ENCODE measurements at places on chromosomes 4 and X.

DNA sequence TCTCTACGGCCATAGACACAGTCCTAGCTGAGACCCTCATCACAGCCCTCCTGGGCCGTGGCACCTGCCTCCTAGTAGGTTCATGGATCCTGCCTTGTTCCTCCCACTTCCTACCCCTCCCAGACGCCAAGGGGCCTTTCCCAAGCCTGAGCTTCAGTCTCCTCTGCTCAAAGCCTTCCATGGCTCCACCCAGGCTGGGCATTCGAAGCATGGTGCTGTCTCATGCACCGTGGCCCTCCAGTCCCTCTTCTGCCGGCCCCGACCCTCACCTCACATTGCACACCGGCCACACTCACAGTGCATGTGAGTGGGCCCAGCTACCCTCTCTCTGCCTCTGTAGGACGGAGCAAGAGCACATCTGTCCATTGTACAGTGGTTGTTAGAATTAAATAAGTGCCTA, 21.7 kb upstream of the KIAA0232 start:
- no peak for DNase-seq

DNA sequence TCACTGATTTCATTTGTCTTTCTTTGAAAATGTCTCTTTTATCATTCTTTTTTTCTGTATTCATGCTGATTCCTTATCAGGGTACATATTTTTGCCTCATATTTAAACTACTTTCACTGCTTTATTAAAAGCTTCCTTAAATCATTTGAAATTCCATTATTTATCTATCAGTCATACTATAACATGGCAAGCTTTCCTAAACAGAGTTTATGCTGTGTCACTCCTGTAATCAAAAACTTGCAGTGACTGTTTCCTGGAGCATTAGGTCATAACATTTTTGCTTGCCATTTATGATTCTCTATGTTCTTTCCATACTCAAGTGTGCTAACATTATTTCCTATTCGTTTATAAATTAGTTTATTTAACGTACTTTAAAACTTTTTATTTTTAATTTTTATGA, 203.7 kb downstream of the BMPR1B start:
- no peak for DNase-seq

- no peak for DNase-seq
Observed at GRCh38 chr4:6416518-6417286, 55.7 kb downstream of the PPP2R2C start.

DNA sequence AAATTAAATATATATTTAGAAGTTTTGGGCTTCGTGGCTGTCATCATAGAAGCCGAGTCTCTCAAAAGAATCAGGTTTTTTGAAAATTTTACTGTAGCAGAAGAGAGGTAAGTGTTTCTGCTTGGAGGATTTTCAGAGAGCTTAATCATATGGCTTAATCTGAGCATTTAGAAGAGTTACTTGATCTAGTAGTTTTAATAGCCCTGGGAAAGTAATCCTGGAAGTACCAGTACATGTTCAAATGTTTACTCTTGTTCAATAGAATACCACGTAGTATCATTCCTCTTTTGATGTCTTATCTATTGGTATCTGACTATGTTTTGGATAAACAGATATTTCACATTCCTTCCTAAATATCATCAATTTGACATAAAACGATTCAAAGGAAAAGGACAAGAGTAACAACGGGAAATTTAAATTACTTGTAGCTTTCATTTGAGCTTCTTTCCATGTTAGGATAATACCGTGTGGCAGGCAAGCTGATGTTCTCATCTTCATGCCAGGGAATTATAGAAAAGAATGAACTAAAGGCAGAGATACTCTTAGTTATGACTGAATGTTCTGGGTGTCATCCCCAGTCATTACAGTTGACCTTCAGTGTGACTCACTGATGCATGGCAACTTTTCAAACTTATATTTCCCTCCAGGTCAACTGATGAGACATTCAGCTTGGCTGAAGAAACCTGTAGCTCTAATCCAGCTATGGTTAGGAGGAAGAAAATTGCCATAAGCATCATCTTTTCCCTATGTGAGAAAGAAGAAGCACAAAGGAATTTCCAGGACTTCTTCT, 89.8 kb downstream of the FNIP2 start:
- no peak for DNase-seq

GRCh38 chrX:44071070-44071645, 98.0 kb upstream of the NDP start:
- no peak for DNase-seq

- no peak for DNase-seq
Observed at GRCh38 chrX:53088136-53088974, 5.6 kb upstream of the KANTR start.

GRCh38 chr4:2318885-2319284, 57.0 kb upstream of the MXD4 start:
- no peak for DNase-seq

- DNase-seq: no peak
Observed at GRCh38 chrX:70455366-70456202, 10.9 kb downstream of the DLG3 start.

GRCh38 chr4:27638163-27638915, 777.7 kb downstream of the STIM2 start:
- no peak for DNase-seq

DNA sequence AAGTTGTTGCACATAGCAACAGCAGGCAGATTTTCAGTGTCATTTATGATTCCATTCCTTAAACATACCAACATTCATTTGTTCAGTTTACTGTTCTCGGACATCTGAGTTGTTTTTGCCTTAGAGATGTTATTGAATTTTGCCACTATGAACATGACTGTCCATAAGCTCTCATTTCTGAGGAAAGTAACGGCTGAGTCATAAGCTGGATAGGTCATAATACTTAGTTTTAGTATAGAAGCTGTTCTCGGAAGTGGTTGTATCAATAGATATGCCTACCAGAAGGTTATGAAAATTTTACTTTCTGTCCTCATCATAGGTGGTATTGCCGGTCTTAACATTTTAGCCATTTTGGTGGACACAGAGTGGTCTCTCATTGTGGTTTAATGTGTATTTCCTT, 157.1 kb upstream of the CLNK start:
- no peak for DNase-seq

DNA sequence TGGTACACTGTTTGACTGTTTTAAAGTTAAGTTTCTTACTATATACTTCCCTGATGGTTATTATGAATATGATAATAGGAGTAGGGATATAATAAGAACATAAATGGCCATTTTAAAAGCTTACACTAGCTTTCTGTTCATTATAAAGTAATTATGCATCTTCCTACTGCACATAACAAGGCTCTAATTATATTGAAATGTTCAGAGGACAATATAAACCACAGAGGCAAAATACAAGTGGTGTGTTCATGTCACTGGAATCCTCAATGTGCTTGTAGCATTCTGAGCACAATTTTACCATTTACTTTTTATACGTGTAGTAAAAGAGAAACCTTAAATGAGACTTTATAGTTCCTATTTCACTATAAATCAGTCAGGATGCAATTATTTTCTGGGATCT, 268.3 kb downstream of the TMA16 start:
- DNase-seq: no peak

GRCh38 chr4:26206339-26206738, 114.5 kb upstream of the RBPJ start:
- no peak for DNase-seq

DNA sequence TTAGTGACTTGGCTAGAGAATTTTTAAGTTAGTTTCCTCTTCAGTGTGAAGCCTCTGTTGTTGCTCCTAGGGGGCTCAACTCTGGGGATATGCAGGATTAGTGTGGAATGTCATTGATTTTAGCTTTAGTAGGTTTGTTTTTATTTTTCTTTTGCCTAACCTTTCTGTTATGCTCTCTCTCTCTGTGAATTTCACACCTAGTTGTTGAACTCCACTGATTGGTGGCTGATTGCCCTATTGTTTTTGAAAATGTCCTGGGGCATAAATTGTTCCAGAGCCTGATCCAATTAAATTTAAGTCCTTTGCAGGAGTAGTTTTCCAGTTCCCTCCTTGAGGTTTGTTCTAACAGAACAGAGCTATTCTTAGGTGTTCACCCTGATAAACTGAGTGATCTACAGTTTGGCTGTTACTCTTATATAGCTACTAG, 393.3 kb upstream of the CTSO start:
- no peak for DNase-seq

DNA sequence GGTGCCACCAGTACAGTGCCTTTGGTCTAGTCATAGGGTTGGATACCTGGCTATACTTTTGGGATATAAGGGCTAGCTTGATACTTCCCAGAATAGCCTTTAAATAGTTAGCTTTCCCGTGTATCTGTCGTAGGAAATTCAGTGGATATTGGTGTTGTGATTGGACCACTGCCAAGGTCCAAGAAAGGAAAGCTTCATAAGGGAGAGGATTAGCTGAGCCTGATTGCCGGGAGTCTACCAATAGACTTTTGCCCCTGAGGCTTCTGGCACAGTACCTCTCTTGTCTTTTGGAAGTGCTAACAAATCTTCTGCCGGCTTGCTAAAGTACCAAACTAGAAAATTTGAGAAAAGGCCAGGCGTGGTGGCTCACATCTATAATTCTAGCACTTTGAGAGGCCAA, 350.6 kb downstream of the CHIC1 start:
- DNase-seq: no peak

DNA sequence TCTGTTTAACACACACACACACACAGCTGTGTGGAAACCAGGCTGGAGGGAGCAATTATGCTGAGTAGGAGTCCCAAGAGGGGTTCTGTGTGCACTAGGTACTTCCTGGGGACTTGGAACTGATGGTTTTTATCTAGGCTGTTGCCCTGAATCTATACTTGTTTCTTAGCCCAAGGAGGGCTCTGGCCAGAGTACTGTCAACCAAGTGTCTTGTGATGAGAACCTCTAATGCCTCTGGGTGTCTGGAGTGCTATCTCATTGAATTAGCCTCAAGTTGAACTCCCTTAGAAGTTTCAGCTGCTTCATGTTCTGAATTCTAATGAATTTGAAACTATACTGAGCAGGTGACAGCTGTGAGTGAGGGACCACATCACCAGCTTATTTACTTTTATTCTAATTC, 16.6 kb downstream of the ARHGAP24 start:
- no peak for DNase-seq

- DNase-seq: no peak
Observed at GRCh38 chr4:126268106-126268505, 953.4 kb downstream of the FAT4 start.

GRCh38 chr4:80710748-80711451, 319.6 kb upstream of the BMP3 start:
- DNase-seq: no peak

- DNase-seq: no peak
Observed at GRCh38 chr4:2963966-2964471, 648 bp downstream of the GRK4 start.

DNA sequence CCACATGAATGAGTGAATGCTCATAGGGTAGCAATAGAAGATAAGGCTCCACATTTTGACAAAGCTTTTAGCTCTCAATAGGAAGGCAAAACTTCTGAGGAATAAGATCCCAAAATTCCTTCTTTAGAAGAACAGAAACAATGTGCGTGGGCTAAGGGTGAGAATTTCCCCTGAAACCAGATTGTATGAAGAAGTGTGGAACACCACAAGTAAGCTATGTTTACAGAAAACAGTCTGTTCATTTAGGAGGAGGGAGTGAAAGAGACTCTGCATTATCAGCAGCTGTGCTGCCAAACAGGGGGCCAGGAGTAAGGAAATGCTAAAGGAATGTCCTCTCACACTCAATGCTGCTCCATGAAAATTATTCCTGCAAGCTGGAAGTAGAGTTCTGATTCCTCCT, 851.6 kb downstream of the CENPC start:
- DNase-seq: no peak

GRCh38 chr4:111873801-111874200, 271.5 kb upstream of the FAM241A start:
- no peak for DNase-seq

GRCh38 chr4:57037982-57038604, 59.4 kb downstream of the POLR2B start:
- DNase-seq: no peak

DNA sequence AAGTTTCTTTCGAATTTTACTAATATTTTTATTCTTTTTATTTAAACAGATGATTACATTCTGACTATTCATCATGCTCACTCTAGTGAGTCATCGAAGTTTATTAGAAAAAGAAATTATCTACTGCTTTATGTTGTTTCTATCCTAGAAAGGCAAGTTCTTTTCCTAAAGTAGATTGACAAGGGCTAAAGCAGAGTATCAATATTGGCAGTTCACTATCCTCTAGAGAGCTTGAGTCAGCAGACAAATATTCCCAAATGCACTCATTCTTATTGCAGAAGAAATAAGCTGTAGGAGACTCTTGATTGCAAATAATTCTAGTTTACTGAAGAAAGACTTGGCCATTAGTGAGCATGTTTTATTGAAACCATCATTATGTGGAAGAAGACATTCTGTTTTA, 911.8 kb downstream of the CENPC start:
- DNase-seq: no peak

DNA sequence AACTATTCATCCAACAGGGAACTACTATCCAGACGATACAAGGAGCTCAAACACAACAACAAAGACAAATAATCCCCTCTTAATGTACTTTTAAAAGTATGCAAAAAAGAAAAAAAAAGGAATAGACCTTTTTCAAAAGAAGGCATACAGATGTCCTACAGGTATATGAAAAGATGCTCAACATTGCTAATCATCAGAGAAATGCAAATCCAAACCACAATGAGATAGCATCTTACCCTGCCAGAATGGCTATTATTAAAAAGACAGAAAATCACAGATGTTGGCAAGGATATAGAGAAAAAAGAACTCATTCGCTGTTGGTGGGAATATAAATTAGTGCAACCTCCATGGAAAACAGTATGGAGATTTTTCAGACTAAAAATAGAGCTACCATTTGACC, 67.1 kb upstream of the ENPP6 start:
- DNase-seq: no peak

DNA sequence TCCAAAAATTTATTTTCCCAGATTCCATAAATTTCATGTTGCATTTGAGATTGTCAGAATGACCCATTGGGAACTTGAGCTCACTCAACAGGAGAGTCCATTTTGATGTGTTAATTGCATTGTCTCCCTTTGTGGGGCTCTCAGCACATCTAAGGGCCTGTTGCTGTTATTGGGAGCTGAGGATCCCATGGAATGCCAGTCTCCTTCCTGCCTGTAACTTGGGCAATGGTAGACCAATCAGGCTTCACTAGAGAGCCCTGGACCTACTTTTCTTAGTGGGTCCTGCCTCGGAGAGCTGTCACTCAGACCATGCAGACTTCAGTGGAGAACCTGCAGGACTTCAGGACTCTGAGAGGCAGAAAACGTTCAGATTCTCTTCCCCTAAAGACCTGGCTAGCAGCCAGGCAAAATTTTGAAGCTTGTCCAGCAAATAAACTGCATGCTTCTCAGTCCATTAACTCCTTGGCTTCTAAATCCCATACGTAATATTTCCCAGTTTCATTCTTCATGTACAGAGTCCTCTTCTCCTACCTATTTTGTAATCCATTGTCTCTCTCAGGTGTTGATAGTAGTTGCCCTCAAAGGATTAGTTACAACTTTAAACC, 25.1 kb downstream of the OCRL start:
- DNase-seq: no peak

DNA sequence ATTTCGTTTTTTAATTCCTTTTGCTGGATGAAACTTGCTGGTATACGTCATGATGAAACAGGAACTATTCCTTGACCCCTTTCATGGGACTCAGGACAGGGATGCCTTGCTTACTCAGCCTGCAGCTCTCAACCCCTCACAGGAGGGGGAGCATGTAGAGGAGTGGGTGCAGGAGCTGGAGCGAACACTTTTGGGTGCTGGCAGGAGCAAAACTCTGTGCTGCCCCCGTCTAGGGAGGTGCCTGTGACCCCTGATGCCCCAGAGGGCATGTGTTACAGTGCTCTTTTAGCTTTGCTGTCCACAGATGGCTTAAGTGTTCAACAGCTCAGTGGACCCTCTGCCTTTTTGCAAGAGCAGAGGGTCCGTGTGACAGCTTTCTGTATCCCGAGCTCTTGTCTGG, 56.8 kb upstream of the TEX13C start:
- no peak for DNase-seq

GRCh38 chr4:158346576-158346975, 136.3 kb downstream of the TMEM144 start:
- no peak for DNase-seq

Measured in activated CD8-positive, alpha-beta memory T cell treated with anti-CD3 and anti-CD28 coated beads for 48 hours (primary cell).